ENCODE measurements at places on chromosomes 7 and 10.

- H3K36me3 ChIP-seq = no peaks in the 10 kb centered on the region
- H3K27ac ChIP-seq = no peak overlapping the region
- no peaks in the 10 kb centered on the region for H3K27me3 ChIP-seq
- no peaks in the 10 kb centered on the region for H3K4me1 ChIP-seq
These were observed 923.0 kb upstream of the CELF2 start for GRCh38 chr10:10094691-10095090.

- no peaks in the 10 kb centered on the region for H3K4me1 ChIP-seq
- no peak for DNase-seq
- no peaks in the 10 kb centered on the region for H3K36me3 ChIP-seq
These were observed 608.8 kb downstream of the PARD3 start for GRCh38 chr10:34206078-34206934.

GRCh38 chr7:155836216-155837125 lies 24.2 kb upstream of the SHH start:
- no peaks in the 10 kb centered on the region for H3K27me3 ChIP-seq
- DNase-seq = no peak
- no peaks in the 10 kb centered on the region for H3K4me1 ChIP-seq
- no peak overlapping the region for H3K4me3 ChIP-seq
- H3K27ac ChIP-seq = no peak overlapping the region

- no peaks in the 10 kb centered on the region for H3K27me3 ChIP-seq
- H3K4me3 ChIP-seq = no peak overlapping the region
- no peaks in the 10 kb centered on the region for H3K4me1 ChIP-seq
These were observed 31.8 kb upstream of the GARS1 start for GRCh38 chr7:30562909-30563308.

DNA sequence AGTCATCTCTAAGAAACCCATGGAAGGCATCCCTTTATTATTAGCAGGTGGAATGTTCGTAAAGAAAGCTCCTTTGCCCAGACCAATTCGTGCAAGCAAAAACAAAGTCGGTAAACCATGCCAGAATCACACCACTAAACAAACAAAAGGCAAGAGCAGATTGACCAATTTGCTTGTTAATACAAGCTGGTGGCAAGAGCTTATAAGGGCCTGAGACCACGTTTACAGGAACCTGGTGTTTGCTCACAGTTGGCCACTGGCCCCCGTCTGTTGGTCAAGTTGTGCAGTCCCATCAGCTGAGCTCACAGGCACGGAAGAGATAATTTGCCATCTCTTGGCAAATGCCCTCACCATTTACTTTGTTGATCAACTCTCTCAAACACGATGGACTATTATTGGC lies 342.2 kb upstream of the MKI67 start:
- H3K36me3 ChIP-seq = no peaks in the 10 kb centered on the region
- H3K4me1 ChIP-seq = no peaks in the 10 kb centered on the region
- no peak overlapping the region for H3K4me3 ChIP-seq
- no peak for DNase-seq

DNA sequence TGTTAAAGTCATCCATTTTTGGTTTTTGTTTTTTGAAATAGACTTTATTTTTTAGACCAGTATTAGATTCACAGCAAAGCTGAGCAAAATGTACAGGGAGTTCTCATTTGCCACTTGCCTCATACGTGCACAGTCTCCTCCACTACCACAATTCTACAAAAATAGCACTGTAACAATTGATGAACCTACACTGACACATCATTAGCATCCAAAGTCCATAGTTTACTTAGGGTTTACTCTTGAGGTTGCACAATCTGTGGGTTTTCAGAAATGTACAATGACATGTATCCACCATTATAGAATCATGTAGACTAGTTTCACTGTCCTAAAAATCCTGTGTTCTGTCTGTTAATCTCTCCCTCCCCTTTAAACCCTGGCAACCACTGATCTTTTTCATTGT lies 125.8 kb upstream of the PDSS1 start:
- no peaks in the 10 kb centered on the region for H3K36me3 ChIP-seq
- no peaks in the 10 kb centered on the region for H3K27me3 ChIP-seq
- H3K27ac ChIP-seq = no peak overlapping the region
- DNase-seq = no peak

- H3K27ac ChIP-seq = no peak overlapping the region
- H3K4me3 ChIP-seq = no peak overlapping the region
- H3K36me3 ChIP-seq = no peaks in the 10 kb centered on the region
- no peaks in the 10 kb centered on the region for H3K4me1 ChIP-seq
These were observed 151.9 kb downstream of the UBE2H start for GRCh38 chr7:129800901-129801300.

All from thoracic aorta (tissue), 2 donors.